Chondrocyte (in vitro differentiated cells): ENCODE measurements at places on chromosomes 4 and X. TPM values are rescaled to one million over a fixed set of nuclear protein-coding genes. Genes with fewer than 3 reads are reported as not detected.
A peak's percentile ranks its signal among the peaks of the same experiment; 100 is the strongest.

JAKMIP1 gene
- total RNA-seq, result 0.10 TPM in 1 of 3 replicates, not detected in the others

- no peaks in the 10 kb centered on the region for H3K36me3 ChIP-seq
- DNase-seq, result no peak
- no peak overlapping the region for H3K4me3 ChIP-seq
- H3K27me3 ChIP-seq, result peaks cover 14% of the 10 kb centered on the region
- H3K27ac ChIP-seq, result no peak overlapping the region
Measured at GRCh38 chr4:16125571-16126445, 42.0 kb upstream of the PROM1 start.

GRCh38 chr4:108172231-108172752 is 3.6 kb upstream of the LEF1 start:
- H3K27me3 ChIP-seq, result peaks cover 38% of the 10 kb centered on the region
- peak overlapping the region; percentile 83 for H3K4me3 ChIP-seq
- H3K4me1 ChIP-seq, result peaks cover 27% of the 10 kb centered on the region
- H3K36me3 ChIP-seq, result no peaks in the 10 kb centered on the region
- DNase-seq, result no peak
- H3K27ac ChIP-seq, result no peak overlapping the region

DNA sequence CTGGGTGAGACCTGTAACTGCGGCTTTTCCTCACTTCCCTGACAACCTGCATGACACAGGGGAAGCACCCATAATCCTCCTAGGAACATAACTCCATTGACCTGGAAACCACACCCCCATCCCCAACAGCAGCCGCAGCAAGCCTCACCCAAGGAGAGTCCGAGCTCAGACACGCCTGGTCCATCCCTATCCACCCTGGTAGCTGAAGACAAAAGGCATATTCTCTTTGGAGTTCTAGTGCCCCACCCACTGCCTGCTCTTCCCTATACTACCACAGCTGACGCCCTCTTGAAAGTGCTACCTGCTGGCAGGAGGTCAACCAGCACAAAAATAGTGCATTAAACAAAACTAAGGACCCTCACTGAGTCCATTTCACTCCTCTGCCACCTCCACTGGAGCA is 1080.9 kb upstream of the IGFBP7 start:
- DNase-seq, result no peak
- no peaks in the 10 kb centered on the region for H3K4me1 ChIP-seq
- H3K36me3 ChIP-seq, result no peaks in the 10 kb centered on the region
- no peaks in the 10 kb centered on the region for H3K27me3 ChIP-seq
- H3K4me3 ChIP-seq, result no peak overlapping the region
- no peak overlapping the region for H3K27ac ChIP-seq

- H3K4me1 ChIP-seq, result peaks cover 7% of the 10 kb centered on the region
- no peak overlapping the region for H3K27ac ChIP-seq
- no peak for DNase-seq
Measured at GRCh38 chr4:149370785-149371420, 444.7 kb downstream of the IQCM start.

DNA sequence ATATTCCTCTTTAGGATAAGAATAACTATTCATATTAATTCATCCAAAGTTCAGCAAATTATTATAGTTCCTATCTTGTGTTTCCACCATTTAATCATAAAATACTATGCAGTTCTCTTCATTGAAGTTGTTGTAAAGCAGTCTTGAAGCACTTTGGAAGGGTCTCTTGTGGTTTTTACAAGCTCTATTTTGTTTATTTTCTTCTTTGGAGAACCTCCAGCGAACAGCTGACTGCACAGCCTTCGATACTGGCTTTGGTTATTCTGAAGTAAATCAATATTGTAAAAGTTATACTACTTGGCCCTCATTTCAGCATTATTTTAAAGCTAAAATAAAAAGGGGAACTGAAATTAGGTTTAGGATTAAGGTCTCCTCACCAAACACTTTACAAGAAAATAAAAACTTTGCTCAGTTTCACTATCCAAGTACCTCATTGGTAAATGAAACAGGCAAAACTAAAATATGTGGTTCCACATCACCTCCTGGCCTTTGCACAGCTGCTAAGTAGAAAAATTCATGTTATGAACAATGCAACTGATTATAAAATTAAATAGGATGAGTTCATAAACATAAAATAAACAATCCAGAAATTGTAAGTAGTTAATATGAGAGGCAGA is 1629.2 kb upstream of the ADGRL3 start:
- no peaks in the 10 kb centered on the region for H3K4me1 ChIP-seq
- H3K36me3 ChIP-seq, result no peaks in the 10 kb centered on the region
- H3K27me3 ChIP-seq, result peaks cover 20% of the 10 kb centered on the region
